Stimulated activated CD8-positive, alpha-beta memory T cell treated with anti-CD3 and anti-CD28 coated beads, Interleukin-4, amount 100 ng/mL, for 1 hour (primary cell): ENCODE measurements at places on chromosomes 4 and X.
A peak's percentile ranks its signal among the peaks of the same experiment; 100 is the strongest.

DNA sequence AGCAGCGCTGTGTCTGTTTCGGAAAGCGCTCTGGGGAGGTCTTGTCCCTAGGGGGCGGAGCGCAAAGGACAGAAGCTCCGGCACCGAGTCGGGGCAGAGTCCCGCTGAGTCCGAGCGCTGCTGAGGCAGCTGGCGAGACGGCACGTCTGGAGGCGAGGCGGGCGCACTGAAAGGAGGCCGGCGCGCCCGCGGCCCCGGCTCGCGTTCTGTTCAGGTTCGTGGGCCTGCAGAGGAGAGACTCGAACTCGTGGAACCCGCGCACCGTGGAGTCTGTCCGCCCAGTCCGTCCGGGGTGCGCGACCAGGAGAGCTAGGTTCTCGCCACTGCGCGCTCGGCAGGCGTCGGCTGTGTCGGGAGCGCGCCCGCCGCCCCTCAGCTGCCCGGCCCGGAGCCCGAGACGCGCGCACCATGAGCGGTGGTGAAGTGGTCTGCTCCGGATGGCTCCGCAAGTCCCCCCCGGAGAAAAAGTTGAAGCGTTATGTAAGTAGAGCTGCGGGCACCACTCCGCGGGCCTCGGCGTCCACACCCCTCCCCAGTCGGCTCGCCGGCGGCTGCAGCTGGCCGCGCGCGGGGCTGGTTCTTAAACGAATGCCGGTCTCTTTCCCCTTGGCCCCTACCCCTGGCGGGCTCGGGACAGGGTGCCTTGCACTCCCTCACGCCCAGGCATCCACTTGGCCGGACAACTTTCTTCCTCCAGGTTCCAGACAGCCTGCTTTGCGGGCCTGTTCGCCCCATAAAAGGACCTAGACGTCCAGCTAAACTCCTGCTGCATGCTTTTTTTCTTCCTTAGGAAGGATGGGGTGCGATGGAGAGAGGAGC is at the start of gene GAB1:
TSS of gene GAB1 (plus strand) at position 96 of the 819 bp plus-strand sequence. CDS start at position 409, 313 bp downstream.
- DNase-seq: no peak

- no peak for DNase-seq
These were observed 131.3 kb downstream of the SLC7A11 start for GRCh38 chr4:138110815-138111214.

GRCh38 chr4:1752284-1753041 is 31.1 kb downstream of the TACC3 start:
- DNase-seq: no peak

DNA sequence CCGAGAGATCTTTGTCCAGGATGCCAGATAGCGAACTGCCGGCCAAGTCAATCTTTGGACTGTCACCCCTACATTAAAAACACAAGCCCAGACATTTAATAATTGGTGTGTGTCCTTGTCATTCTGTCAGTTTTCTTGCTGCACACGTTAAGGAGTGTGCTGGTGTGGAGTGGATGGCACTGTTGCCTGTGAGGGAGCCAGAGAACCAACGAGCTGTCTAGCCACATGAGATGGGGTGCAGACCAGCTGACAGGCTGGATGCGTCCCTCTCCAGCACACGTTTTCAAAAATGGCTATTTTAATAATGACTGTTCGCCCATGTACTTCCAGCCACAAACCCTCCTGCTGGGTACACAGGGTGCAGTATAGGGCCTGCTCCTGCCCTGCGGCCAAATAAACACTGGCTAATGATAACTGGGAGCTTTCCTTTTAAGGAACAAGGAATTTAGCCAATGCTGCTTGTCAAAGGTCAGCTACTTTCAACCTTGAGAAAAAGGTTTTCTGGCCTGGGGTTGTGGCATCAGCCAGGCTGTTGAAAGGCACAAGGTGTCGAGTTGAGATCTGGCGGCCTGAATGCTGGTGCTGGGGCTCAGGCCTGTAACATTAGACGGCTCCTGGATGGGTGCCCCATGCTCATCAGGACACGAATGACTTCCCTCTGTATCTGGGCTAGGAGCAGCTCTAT is 54.0 kb upstream of the MAP3K15 start:
- no peak for DNase-seq

GRCh38 chr4:97103252-97103651 is 1040.0 kb downstream of the STPG2 start:
- DNase-seq: no peak

GRCh38 chr4:5277079-5277478 is 225.8 kb downstream of the STK32B start:
- DNase-seq: no peak

DNA sequence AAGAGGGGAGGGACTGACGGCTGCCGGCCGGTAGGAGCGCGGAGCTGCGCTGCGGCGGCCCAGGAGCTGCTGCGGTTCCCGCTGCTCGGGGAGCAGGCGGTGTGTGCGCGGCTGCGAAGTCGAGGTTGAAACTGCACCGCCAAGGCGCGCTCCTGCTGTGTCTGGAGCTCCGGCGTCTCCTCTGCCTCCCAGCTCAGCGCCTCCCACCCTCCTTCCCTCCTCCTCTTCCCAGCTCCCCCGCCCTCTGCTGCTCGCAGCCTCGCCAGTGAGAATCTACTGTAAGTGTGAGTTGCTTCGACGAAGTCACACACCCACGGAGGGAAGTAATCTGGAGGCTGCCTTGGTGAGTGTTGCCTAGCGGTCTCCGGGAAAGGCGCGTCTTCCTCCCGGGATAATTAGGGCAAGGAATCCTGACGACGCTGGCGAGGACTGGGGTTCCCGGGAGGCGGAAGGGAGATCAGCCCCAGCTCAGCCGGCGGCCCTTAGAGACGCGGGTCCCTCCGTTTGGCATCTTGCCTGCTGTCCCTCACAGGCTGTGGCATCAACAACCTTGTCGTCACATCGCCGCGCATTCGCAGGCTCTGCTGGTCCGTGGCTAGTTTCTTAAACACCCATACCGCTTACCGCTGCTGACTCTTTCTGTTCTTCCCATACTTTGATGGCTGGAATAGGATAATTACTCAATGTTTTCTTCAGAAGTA is at the start of gene EPHA5:
TSS of gene EPHA5 (minus strand) at position 159 of the 701 bp plus-strand sequence. CDS start 747 bp downstream, outside the sequence.
- no peak for DNase-seq

- DNase-seq: no peak
These were observed 52.5 kb upstream of the ANTXR2 start for GRCh38 chr4:80125252-80126177.

GRCh38 chr4:24921491-24921890 is 8.6 kb upstream of the CCDC149 start:
- DNase-seq: no peak

DNA sequence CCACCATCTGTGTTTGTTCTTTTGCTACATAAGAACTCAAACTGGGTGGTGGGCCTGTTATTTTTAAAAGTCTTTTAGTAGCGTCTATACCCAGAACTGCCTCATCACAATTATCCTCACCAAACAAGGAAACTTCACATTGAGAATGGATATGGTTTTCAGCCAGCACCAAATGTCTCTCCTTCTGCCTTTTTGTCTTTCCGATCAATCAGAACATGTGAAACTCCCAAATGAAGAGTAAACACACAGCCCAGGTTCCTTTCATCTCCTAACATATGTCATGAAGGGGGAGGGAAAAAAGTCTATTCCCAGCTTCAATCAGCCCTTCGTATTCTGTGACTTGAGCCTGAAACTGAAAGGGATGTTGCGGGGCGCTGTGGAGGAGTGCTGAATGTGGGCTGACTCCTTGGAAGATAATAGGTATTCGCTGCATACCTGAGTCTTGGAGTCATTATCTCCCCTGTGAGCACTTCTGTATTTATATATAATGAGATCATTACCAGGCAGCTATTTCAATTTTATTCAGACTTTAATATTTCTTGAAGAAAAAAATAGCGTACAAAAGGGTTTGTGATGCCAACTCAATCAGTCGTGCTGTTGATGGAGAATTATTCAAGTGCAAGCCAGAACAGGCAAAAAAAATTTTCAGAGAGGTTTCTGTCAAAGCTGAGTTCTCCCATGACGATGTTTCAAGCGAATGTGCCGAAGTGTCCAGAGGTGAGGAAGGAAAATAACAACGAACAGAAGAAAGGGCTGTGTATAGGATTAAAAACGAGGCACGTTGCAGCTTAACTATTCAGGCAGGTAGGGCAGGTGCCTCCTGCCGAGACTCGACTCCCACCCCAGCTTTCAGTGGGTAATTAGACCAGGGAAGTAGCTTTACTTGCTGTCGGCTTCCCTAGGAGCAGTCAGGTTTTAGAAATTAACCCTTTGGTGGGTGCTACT is 163.9 kb upstream of the NOCT start:
- no peak for DNase-seq

GRCh38 chr4:6333301-6334202 is 63.9 kb downstream of the WFS1 start:
- DNase-seq: no peak

- DNase-seq: no peak
These were observed 52.6 kb downstream of the CASK start for GRCh38 chrX:41870719-41871151.

DNA sequence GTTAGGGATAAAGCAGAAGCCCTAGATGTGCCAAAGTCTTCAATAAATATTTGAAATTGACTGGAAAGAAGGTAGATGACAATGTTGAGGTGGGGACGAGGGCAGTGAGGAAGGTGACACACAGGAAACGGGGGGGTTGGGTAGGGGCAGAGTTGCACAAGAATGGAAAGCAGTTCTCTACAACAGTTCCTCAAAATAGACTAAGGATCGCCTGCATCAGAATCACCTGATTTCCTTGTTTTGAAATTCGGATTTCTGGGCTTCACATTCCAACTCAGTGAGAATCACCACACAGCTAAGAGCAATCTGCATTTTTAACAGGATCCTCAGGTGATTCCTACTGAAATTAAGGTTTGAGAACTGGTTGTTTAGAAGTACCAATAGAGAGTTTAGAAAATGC is 70.6 kb downstream of the ARFIP1 start:
- DNase-seq: peak; percentile 7

DNA sequence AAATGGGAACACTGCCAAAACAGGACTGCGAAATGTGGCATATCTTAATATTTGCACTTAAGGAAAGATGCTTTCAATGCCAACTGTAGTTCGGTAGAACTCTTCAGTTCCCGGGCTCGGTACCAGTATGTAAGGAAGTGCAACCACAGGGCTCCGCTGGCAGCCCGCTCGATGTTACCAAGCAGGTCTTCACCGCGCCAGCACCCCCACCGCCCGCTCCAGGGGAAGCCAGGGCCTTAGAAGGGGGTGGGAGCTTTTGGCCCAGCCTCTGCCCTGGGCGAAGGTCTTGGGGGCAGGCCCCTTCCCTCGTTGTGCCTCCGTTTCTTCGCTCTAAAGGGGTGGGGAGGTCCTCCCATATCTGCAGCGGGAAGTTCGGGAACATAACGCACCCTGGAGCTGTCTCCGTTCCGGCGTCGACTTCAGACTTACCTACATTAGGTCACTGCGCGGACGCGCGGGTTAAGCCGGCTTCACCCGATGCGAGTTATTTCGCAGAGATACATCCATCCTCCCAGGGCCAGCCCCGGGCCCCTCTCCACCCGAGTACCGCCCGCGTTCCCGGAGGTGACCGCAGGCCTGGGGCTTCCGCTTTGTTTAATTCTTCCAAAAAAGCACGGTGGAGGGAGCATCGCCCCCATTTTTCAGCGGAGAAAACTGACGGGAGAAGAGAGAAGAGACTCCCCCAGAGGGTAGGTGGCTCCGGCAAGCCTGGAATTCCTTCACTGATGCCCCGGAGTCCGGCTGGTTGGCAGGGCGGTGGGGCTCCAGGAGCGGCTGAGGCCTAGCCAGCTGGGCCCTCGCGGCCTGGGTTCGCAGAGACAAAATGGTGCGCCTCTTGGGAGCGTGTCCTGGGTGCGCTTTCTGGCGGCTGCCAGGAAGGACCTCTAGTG is 1.0 kb upstream of the HMX1 start:
- DNase-seq: no peak

DNA sequence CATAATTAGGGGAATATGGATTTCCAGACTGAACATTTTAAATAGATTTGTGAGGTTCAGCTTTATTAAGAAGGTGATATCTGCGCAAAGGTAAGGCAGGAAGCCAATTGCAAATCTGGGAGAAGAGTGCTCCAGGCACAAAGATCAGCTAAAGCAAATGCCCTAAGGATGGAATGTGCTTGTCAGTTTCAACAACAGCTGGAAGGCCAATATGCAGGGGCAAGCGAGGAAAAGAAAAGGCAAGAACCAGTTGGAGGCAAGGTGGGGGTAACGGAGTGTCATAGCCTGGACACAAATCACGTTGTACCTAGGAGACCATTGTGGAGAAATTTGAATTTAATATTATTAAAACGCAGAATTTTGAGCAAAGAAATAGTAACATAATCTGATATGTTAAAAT is 1710.3 kb upstream of the PCDH7 start:
- DNase-seq: no peak

- no peak for DNase-seq
These were observed 76.9 kb downstream of the PAQR3 start for GRCh38 chr4:78862314-78862737.

DNA sequence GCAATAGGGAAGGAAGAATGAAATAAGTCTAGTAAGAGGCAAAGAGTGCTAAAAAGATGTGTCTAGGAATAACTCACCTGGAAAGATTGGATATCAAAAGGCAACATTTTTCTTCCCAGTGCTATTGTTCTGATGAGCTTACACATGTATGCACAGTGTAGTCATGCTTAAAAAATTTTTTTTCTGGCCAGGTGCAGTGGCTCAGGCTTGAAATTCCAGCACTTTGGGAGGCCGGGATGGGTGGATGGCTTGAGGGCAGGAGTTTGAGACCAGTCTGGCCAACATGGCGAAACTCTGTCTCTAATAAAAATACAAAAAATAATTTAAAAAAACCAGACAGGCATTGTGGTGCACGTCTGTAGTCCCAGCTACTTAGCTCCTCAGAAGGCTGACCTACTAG is 795.8 kb upstream of the IGFBP7 start:
- DNase-seq: no peak

DNA sequence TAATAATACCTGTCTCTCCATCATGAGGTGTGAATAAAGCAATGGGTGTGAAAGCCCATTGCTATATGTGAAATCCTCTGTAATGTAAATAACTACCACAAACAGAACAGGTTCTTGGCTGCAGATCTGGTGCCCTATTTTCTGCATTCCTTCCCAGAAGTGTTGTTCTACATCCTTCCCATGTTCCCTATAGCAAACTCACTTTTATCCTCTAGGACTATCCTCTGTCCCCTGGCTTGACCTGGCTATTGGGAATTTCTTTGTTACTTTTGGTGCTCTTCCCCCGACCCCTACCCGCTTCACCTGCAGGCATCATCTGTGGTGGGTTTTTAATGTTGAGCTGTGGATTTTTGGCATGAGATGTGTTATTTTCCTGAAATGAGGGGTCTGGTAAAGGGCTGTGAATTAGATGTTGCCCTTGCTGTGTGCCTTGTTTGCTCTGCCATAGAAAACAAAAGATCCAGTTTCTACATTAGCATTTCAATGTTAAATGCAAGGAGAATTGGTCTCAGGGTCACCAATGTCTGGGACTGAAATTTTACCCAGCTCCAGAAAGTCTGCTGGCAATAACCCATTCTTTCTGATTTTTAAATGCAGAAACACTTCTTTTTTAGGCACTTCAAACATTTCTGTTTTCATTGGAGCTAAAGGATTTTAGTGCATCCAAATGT is 13.6 kb upstream of the FREM3 start:
- no peak for DNase-seq

- DNase-seq: no peak
These were observed 26.2 kb downstream of the TEC start for GRCh38 chr4:48243429-48243828.

- DNase-seq: no peak
These were observed 203.5 kb downstream of the PRDM5 start for GRCh38 chr4:120718979-120719566.

GRCh38 chr4:47060561-47060960 is 29.2 kb downstream of the GABRB1 start:
- DNase-seq: no peak
